CD4-positive, alpha-beta T cell (primary cell): ENCODE measurements at places on chromosomes 6 and 20.

DNA sequence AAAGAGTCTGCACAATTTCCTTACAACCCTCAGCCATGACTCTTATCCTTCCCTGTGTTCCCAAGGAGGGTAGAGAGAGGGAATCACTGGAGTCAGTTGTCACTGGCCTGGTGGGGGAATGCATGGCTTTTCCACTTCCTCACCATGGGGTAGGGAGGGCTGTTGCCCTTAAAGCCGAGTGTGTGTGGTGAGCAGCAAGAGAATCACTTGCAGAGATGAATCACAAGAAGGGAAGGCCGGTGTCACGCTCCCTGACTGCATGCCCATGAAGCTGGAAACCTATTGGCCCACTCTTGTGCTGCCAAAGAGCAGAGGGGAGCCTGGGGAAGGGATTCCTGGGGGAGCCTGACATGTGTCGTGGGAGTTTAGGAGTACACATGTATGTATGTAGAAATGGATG, 18.1 kb upstream of the BMP6 start:
- no peak for DNase-seq

DNA sequence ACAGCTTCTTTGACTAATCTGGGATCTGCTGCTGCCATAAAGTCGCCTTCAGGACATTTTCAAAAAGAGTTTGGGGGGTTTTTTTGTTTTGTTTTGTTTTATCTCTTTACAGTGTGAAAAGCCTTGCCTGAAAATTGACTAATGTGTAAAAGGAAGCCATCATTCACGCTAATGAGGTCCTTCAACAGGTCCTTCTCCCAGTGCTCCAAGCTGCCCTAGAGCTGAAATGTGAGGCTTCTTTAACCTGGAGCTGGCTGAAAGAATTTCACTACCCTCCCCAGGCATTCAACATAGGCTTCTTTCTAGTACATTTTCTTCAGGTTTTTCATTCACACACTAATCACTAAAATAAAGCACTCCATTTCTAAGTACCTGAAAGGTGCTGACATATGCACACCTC, 145.1 kb upstream of the PRDM1 start:
- no peak for DNase-seq

- DNase-seq: no peak
Observed at GRCh38 chr20:63074631-63075030, 67.9 kb upstream of the BHLHE23 start.

DNA sequence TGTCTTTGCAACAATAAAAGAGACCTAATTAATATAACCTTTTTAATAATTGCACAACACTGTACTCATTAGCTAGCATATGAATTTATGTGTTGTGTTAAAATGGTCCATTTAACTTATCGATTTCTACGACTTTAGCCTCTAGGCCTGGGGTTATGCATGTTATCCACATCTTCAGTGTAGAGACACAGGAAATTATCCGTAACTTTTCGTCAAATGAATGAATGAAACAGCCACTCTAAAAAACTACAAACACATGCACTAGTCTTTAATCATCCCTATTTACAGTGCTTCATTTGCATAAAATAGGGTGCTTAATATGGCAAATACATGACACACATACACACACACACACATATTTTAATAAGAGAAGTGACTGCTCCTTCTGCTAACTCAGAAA, 22.3 kb upstream of the LMBRD1 start:
- no peak for DNase-seq

- no peak for DNase-seq
Observed at GRCh38 chr6:170234419-170234818, 56.5 kb downstream of the DLL1 start.

DNA sequence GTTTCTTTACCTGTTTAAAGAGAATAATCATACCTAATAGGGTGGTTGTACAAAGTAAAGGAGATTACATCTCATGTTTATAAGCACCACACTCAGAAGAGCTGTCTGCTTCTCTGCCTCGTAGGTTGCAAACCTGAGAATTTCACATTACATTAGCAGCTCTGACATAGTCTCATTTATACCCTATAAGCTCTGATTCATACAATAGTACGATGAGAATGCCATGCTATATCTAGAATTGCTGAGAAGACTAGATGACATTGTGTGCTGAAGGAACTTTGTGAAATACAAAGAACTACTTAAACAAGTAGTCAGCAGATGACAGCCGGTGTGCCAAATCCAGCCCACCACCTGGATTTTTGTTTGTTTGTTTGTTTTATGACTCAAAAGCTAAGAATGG, 121.2 kb downstream of the ADAT2 start:
- no peak for DNase-seq

DNA sequence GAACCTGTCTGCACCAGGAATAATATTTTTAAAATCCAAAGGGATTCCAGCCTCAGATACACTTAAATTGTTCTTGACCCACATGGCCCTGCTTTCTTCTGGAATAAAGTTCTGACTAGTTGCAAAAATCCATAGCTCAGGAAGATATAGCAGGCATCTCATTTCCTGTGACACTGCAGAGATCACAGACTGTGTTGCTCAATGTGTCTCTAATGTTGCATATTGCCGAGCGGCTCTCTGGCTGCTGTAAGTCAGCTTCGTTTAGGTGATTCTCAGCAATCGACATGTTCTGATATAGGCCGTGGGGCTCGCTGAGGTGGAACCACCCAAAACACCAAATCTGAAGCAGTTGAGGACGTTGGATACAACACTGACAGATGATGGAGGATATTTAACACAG, 498.3 kb upstream of the AGPAT4 start:
- DNase-seq: no peak

DNA sequence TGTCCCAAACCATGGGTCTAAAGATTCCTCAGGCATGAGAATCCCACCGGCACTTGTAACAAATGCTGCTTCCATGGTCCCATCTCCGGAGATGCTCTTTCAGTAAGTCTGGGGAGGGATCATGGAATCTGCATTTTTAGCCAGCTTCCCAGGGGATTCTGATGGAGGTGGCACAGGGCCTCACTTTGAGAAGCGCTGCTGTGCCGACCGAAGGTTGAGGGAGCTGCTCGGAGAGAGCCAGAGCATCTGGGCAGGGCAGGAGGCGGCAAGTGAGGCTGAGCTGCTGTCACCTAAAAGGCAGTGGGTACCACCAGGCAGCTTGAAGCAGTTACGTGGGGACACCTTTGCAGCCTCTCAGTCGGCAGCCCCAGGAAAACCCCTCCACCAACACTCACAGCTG, 100.2 kb upstream of the CDYL start:
- DNase-seq: no peak

GRCh38 chr6:22445946-22446345, 123.4 kb upstream of the HDGFL1 start:
- no peak for DNase-seq

GRCh38 chr6:30329331-30329730, 2.6 kb downstream of the TRIM39 start:
- DNase-seq: no peak

DNA sequence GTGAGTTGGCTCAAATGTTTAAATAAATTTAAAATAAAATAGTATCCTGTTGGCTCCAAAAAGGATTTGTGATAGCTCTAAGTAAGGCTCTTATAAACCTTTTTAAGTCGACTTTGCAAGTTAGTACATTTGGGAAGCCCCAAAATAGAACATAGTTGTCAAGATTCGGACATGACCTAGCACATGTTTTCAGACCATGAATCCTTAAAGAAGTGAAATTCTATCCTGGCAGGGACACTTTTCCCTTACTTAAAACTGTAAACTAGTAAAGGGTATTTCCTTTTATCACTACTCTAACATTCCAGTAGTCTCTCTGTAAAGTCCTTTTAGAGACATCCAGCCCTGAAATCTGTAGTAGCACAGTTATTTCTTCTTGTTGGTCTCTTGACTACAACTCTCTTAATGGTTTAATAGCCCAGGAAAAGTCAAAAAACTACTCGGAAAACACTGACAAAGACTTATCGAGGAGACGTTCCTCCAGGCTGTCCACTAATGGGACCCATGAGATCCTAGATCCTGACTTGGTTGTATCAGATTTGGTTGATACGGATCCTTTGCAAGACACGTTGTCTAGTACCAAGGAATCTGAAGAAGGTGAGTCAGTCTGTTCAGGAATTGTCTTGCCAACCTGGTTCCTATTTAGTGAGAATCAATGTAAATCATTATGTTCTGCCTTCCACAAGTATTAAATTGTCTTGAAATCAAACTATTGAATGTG, 83.6 kb downstream of the SCAND1 start:
- no peak for DNase-seq

GRCh38 chr6:5457983-5458683, 196.8 kb downstream of the FARS2 start:
- DNase-seq: no peak

- no peak for DNase-seq
Observed at GRCh38 chr6:2962004-2962403, 9.4 kb downstream of the SERPINB6 start.

GRCh38 chr6:11027565-11028110, 16.5 kb downstream of the ELOVL2 start:
- no peak for DNase-seq

- no peak for DNase-seq
Observed at GRCh38 chr20:62048346-62048761, 17.3 kb downstream of the TAF4 start.

- DNase-seq: no peak
Observed at GRCh38 chr6:44504301-44504791, 116.8 kb downstream of the CDC5L start.

GRCh38 chr6:5737460-5737859, 269.3 kb downstream of the NRN1 start:
- no peak for DNase-seq

DNA sequence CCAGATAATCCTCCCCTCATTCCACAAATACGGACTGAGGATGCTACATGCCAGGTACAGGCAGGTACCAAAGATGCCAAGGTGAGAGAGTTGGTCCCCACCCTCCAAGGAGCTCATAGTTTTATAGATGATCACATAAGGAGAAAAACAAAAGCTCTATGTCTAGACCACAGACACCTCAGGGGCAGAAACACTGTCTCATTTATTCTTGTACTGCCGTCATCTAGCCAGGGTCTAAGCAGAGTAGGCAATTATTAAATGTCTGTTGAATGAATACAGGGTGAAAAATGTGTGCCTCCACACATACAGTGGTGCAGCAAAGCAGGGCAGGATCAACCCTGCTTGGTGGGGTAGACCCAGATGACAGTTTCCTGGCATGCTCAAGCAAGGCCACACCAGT, 439.8 kb upstream of the JARID2 start:
- no peak for DNase-seq

DNA sequence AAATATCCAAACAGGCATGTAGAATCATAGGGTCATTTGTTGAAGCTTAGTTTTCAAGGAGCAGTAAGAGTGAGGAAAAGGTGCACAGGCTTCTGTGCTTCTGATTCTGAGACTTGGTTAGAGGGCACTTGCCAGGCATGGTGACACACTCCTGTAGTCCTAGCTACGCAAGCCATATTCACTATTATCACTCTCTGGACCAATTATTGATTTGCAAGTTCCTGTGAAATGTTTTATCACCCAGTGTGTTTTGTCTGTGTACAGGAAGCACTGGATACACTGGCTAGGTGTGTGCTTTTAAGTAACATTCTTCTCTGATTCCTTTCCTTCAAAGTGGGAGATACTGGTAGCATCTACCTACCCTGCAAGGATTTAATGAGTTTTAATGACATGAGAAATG, 76.3 kb downstream of the JARID2 start:
- DNase-seq: no peak

GRCh38 chr20:37538003-37538402, 10.3 kb upstream of the BLCAP start:
- DNase-seq: no peak

DNA sequence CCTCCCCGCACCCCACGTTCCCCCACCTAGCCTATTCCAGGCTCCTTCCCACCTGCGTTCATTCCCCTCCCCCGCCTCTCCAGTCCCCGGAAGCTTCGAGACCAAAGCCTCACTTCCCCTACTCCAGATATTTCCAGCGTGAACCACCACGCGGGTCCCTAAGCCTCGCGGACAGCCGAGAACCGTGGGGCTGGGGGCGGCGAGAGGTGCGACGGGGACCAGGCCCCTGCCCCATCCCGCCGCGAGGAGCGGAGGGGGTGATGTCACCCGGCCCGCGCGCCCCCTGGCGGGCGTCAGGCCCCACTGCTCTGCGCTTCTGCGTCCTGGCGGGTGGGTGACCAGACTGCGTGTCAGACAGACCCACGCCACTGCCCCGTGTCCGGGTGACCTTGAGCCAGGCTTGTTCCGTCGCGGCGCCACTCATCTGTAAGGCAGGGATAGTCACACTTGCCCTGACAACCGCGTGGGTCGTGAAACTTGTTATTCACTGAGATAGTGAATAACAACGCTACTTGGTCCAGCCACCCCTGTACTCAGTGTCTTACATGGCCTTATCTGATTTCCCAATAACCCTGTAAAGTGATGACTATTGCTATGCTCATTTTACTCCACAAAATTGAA, 9.0 kb upstream of the HSP90AB1 start:
- DNase-seq: peak; percentile 90

GRCh38 chr6:20302168-20302567, 89.9 kb upstream of the MBOAT1 start:
- no peak for DNase-seq

DNA sequence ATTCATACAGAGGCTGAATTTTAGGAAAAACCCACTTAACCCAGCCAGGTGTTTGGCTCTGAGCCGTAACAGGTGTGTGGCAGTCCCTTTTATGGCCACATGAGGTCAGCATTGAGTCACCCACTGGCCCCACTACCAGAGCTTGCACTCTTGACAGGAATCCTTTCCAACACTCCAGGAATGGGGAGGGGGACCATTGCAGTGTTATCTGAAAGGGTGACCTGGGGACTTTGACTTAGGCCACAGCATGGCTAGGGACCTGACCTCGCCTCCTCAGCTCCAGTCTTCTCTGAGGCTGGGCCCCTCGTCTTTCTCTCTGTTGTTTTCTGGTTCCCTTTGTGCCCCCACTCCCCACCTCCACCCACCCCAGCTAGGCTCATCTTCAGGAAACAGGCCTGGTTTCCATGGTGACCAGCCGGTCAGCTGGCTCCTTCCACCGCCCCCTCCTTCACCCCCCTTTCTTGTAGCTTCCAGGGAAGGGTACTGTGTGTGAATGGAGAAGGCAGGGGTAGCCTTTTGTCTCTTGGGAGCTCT, 2.1 kb upstream of the TMEM151B start:
- DNase-seq: peak; percentile 52

- DNase-seq: no peak
Observed at GRCh38 chr20:20139403-20139802, 87.1 kb downstream of the CFAP61 start.

DNA sequence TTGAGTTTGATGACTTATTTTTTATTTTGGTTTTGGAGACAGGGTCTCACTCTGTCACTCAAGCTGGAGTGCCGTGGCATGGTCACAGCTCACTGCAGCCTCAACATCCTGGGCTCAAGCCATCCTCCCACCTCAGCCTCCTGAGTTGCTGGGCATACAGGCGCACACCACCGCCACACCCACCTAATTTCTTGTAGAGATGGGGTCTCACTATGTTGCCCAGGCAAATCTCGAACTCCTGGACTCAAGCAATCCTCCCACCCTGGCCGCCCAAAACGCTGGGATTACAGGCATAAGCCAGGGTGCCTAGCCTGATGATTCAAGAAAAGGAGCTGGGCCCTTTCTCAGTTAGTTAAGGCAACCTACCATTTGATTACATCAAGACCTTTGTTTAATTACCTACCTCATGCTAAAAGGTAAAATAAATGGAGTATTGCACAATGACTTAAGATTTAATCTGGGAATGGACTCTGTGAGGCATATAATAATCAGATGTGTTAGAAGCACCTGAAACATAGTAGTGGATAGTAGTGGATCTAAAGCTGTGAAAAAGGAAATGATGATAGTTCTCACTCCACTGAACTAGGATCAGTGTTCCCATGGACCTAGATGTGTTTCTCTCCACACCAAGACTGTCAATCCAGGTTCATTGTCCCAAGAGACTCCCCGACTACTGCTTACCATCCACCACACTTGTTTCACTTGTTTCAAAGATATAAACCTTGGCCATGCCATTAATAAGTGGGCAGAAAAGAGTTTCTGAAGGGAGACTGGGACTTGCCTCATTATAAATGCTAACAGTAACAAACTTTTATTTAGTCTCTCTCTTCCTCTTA, 2.1 kb downstream of the TNFRSF21 start:
- no peak for DNase-seq
